ENCODE measurements at places on chromosomes 7 and 10. TPM values are rescaled to one million over a fixed set of nuclear protein-coding genes. Genes with fewer than 3 reads are reported as not detected.

Gene GLRX3
- 146 TPM for total RNA-seq

Gene CLRN3
- not detected for total RNA-seq

Gene FAM25C
- not detected for total RNA-seq

Gene TSC22D4
- total RNA-seq, result 83.7 TPM

Gene GNGT1
- total RNA-seq, result not detected

Gene AQP1
- total RNA-seq, result 0.10 TPM

Gene IDI2
- total RNA-seq, result not detected

Gene SLC35G1
- total RNA-seq, result 4.0 TPM

Gene FAM25A
- total RNA-seq, result not detected

Gene EPO
- total RNA-seq, result not detected

Gene ELMO1
- total RNA-seq, result 68.0 TPM

Gene NPFFR1
- total RNA-seq, result not detected

Gene PTER
- 28.0 TPM for total RNA-seq

Gene PLPP4
- not detected for total RNA-seq

Gene AASS
- 1.8 TPM for total RNA-seq

Gene SLC16A9
- total RNA-seq, result 1.9 TPM

Gene AKR1C4
- total RNA-seq, result not detected

Gene CALHM1
- not detected for total RNA-seq

Gene MMP21
- not detected for total RNA-seq

Gene GRID1
- total RNA-seq, result not detected

Gene CRTAC1
- total RNA-seq, result not detected

Gene OR2A12
- not detected for total RNA-seq

Gene ACTL6B
- not detected for total RNA-seq

Gene NACAD
- 0.35 TPM for total RNA-seq

Gene ITGA8
- not detected for total RNA-seq

Gene LUC7L2
- 156 TPM for total RNA-seq

Gene HERPUD2
- 19.1 TPM for total RNA-seq

Gene OR9A2
- not detected for total RNA-seq

Gene CYP17A1
- not detected for total RNA-seq

Gene KIAA1217
- total RNA-seq, result 1.6 TPM

Gene PITX3
- 0.31 TPM for total RNA-seq

Gene AMZ1
- not detected for total RNA-seq

Gene EGFR
- not detected for total RNA-seq

All from activated naive CD8-positive, alpha-beta T cell treated with anti-CD3 and anti-CD28 coated beads for 36 hours (primary cell).